ENCODE measurements at places on chromosomes 2 and 18. TPM values are rescaled to one million over a fixed set of nuclear protein-coding genes. Genes with fewer than 3 reads are reported as not detected.
A peak's percentile ranks its signal among the peaks of the same experiment; 100 is the strongest.

NYAP2 gene
- total RNA-seq: not detected

CARF gene
- total RNA-seq: 2.2 TPM

LHCGR gene
- total RNA-seq: not detected

MOGAT1 gene
- total RNA-seq: not detected

VWC2L gene
- total RNA-seq: not detected

DNA sequence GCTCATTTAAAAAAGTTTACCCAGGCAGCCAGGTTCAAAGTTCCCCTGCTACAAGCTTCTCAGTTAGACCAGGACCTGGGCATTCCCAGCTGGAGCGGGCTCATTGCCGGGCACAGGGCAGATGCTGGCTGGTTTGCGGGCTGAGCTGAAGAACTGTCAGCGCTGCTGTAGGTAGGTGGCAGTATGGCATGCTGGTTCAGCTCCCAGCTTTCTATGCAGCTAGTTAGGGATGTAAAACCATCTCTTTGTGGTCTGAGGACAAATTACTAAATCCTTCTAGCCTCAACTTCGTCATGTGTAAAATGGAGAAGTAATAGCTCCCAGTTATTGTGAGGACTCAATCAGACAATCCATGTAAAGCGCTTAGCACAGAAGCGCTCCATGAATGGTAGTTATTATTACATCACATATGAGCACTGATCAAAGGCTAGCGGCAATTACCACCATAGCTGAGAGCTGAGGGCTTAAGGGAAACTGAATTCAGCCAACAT lies 2.4 kb upstream of the LDLRAD4 start:
- H3K27ac ChIP-seq: no peak overlapping the region
- no peaks in the 10 kb centered on the region for H3K4me1 ChIP-seq
- no peaks in the 10 kb centered on the region for H3K36me3 ChIP-seq
- H3K27me3 ChIP-seq: peaks cover 47% of the 10 kb centered on the region
- H3K4me3 ChIP-seq: no peak overlapping the region

- H3K27ac ChIP-seq: peak overlapping the region; percentile 94
- H3K36me3 ChIP-seq: peaks cover 4% of the 10 kb centered on the region
- peaks cover 4% of the 10 kb centered on the region for H3K27me3 ChIP-seq
- DNase-seq: no peak
- H3K4me3 ChIP-seq: peak overlapping the region; percentile 54
Observed at GRCh38 chr2:46859482-46859881, 56.1 kb downstream of the MCFD2 start.

DNA sequence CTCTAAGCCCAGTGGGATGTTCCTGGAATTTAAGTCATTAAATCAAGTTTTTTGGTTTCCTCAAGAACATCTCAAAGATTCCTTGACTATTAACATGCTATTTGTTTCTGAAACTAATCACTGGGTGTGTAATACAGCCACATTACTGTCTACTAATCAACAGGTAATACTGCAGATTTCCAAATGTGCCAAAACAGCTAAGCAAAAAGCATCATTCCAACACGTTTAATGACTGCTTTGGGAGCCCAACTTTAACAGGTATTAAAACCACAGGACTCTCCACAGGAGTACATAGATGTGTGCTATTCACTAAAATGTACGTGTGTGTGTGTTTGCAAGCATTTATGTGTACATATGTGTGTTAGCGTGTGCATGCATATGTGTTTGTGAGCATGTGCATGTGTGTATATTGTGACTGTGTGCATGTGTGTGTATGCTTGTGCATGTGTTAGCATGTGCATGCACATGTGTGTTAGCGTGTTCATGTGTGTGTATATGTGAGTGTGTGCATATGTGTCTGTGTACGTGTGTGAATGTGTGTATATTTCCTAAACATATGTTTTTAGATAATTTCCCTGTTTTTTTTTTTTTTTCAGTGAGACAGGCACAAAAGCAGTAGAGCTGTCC lies 80.7 kb downstream of the BCL11A start:
- no peak overlapping the region for H3K27ac ChIP-seq
- no peak for DNase-seq
- no peaks in the 10 kb centered on the region for H3K36me3 ChIP-seq
- peaks cover 20% of the 10 kb centered on the region for H3K4me1 ChIP-seq

DNA sequence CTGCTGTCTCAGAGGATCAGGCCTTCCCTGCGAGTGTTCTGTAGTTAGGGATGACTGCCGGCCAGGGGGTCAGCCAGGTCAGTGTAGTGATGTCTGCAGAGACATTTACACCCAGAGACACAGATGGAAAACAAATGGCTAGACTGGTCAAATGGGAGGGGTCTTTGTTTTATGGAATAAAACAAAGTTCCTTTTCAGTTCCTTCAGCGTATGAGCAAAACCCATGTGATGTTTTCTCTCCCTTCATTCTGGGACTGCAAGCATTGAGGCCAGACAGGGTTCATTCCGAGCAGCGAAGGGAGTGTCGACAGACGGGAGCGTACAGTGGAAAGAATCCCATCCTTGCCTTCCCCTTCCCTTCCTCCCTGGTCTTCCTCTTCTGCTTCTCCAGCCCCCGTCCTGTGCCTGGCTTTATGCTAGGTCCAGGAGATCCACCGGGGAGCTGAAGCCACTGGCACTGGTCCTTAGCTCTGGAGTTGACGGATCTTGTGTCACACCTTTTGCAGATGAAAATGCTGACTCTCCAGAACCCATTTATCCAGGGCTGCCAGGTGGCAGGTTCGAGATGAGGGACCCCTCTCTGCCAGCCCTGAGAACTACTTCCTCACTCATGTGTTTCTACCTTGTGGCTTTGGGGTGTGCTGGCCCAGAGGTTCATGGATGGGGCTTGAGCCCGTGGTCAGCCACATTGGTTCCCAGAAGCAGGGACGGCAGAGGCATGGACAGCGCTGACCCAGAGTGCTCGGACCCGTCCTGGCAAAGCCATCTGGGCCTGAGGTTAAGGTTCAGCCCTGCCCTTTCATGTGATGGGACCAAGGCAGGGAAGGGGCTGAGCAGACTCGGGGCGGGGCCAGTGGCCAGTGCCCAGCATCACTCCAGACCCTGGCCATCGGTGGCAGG lies 24.2 kb downstream of the ITGB1BP1 start:
- DNase-seq: no peak
- peaks cover 16% of the 10 kb centered on the region for H3K4me1 ChIP-seq
- H3K27me3 ChIP-seq: peaks cover 1% of the 10 kb centered on the region
- peaks cover 21% of the 10 kb centered on the region for H3K36me3 ChIP-seq
- peak overlapping the region; percentile 21 for H3K27ac ChIP-seq
- no peak overlapping the region for H3K4me3 ChIP-seq

DNA sequence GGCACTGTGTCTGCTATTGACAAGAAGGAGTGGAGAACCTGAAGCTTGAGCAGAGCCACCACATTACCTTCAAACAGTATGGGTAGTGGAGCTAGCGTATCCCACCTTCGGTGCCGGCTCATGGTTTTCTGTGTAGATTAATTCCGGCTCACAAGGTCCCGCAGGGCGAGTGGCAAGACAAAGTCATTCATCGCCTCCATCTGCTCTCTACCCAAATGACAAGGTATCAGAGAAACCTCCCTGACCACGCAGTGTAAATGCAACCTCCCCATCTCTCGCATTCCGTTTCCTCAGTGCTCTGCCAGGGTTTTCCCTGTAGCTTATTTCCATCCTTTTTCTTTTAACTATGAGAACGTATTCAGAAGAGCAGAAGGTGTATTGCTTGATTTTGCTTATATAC lies 79.8 kb downstream of the MAP4K4 start:
- no peak overlapping the region for H3K4me3 ChIP-seq
- H3K4me1 ChIP-seq: peaks cover 82% of the 10 kb centered on the region
- no peaks in the 10 kb centered on the region for H3K27me3 ChIP-seq

ACMSD gene
- total RNA-seq: not detected

Data from HFFc6 (cell line).